ENCODE measurements at places on chromosomes 2 and 18.

GRCh38 chr2:68646303-68646702 lies 2.9 kb downstream of the PROKR1 start:
- DNase-seq, result no peak

GRCh38 chr2:110712737-110713136 lies 19.6 kb upstream of the ACOXL start:
- no peak for DNase-seq

- no peak for DNase-seq
Measured at GRCh38 chr18:41548521-41549260, 406.3 kb upstream of the PIK3C3 start.

DNA sequence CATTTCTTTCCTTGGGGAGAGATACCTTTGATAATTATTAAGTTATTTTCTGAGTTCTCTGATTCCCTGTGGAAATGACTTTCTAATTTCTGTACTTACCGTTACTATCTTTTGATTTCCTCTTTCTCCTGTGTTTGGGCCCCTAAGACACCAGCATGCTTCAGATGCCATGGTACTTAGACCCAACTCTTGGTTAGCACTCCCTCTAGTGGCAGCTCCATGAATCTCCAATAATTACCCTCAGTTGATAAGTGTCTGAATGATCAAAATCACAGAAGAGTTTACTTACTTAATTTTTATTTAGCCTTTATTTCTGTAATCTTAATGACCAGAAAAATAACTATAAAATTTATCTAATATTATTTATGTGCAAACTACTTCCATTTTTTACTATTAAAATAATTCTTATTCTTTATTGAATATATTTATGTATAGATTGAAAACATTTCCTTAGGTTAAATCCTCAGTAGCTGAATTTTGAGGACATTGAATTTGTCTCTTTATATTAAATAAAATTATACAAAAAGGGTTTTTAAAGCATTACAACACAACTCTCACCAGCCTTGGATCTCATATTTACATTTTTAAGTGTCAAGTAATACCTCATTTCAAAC lies 300.4 kb downstream of the KCNS3 start:
- peak; percentile 34 for DNase-seq

DNA sequence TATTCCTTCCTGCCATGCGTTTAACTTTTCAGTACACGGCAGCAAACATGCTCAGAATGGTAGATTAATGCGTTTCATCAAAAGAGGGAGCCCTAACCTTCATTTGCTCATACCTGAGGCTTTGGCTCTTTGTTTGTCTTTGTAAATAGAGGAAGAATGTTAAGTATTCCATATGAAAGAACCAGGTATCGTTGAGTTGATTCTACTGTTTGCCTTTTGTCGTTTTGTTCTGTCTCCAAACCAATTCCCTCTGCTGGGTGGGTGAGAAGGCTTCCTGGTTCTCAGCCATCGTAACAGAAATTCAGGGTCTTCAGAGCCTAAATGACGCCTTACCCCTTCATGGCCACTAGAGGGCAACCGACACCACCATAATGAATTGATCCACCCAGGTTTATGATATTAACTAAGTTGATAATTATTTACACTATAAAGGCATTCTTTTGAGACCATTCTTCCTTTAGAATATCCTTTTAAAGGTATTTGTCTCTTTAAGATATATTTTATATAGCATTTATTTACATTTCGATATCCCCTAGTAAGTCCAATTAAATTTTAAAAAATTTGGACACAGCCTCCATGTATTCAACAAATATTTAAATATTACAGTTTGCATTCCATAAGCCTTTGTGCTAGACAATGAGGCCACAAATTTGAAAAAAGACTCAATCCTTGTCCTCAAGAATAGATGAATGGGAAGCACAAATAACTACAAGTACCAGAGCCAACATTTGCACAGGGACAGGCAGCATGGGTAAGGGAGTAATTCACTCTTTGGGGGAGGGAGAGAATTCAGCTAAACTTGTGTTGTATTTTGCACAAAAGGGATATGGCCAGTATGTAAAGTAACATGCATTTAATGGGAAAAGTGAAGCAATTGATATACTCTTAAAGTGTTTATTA lies 48.1 kb downstream of the TIMM21 start:
- peak; percentile 55 for DNase-seq

DNA sequence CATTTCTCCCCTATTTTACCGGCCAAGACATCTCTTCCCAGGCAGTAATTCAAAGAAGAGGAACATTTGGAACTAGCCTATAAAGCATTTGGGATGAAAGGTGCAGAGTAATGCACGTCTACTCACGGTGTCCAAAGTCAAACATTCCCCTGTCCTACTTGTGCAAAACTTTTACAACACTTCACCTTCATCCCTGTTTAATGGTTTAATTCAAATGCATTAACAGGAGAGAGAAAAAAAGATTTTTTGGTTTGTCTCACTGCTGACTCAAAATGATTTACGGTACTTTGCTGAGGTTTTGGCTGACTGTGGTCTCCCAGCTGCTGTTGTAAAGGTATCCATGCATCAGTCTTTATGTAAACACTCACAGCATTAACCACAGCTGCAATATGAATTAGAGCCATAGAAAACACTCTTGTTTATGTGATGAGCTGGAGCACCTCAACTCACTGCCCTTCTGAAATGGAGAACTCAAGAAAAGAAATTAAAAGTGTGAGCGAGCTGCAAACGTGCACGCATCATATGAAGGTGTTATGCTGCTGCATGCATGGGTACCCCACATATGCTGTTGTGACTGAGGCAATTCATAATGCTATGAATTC lies 220.5 kb downstream of the PIEZO2 start:
- DNase-seq, result peak; percentile 46

DNA sequence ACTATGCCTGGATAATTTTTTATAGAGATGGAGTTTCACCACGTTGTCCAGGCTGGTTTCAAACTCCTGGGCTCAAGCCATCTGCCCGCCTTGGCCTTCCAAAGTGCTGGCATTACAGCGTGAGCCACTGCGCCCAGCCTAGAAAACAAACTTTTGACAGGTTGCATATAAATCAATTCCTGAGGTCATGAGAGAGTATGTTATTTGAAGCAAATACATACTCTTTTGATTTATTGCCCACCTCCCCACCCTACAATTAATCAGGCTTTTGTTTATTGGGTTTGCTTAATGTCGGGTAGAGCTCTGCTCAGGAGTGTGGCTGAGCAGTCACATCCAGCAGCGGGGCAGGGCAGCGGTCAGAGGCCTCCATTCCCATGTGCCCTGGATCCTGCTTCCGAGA lies 37.9 kb upstream of the ASB1 start:
- no peak for DNase-seq

GRCh38 chr2:181958726-181959125 lies 26.9 kb upstream of the PPP1R1C start:
- no peak for DNase-seq

GRCh38 chr2:31244101-31244500 lies 10.1 kb downstream of the EHD3 start:
- no peak for DNase-seq

GRCh38 chr18:43013486-43013885 lies 102.0 kb downstream of the RIT2 start:
- DNase-seq, result no peak

GRCh38 chr2:64128943-64129391 lies 15.3 kb downstream of the PELI1 start:
- no peak for DNase-seq

DNA sequence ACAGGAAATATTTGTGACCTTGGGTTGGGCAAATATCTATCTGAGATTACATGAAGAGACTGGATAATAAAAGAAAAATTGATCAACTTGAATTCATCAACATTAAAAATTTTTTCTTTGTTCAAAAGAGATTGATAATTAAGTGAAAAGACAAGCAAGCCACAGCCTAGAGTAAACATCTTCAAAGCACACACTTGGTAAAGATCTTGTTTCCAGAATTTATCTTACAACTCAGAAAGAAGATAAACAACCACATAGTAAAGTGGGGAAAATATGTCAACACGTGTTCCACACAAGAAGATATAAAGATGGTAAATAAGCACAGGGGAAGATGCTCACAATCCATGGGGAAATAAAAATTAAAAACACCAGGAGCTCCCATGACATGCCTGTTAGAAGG lies 195.9 kb downstream of the SOX11 start:
- DNase-seq, result no peak

- no peak for DNase-seq
Measured at GRCh38 chr2:236636261-236636660, 66.6 kb downstream of the ACKR3 start.

DNA sequence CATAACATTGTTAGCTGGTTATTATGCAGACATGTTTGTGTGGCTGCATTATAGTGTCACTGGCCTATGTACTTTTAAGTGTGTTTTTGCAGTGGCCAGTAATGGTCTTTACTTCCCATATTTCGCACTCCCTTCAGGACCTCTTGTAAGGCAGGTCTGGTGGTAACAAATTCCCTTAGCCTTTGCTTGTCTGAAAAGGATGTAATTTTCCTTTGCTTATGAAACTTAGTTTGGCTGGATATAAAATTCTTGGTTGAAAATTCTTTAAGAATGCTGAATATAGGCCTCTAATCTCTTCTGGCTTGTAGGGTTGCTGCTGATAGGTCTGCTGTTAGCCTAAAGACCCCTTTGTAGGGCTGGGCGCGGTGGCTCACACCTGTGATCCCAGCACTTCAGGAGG lies 34.7 kb downstream of the ZC3H8 start:
- no peak for DNase-seq

- DNase-seq, result no peak
Measured at GRCh38 chr2:611519-611918, 65.7 kb downstream of the TMEM18 start.

- no peak for DNase-seq
Measured at GRCh38 chr2:241777170-241777685, 606 bp downstream of the GAL3ST2 start.

- no peak for DNase-seq
Measured at GRCh38 chr2:73922681-73923080, 4.0 kb upstream of the DGUOK start.

GRCh38 chr2:25338401-25338800 lies 3.3 kb downstream of the DNMT3A start:
- no peak for DNase-seq

GRCh38 chr2:170669909-170670308 lies 45.2 kb upstream of the SP5 start:
- no peak for DNase-seq

GRCh38 chr18:36350839-36351469 lies 53.4 kb downstream of the FHOD3 start:
- DNase-seq, result no peak

DNA sequence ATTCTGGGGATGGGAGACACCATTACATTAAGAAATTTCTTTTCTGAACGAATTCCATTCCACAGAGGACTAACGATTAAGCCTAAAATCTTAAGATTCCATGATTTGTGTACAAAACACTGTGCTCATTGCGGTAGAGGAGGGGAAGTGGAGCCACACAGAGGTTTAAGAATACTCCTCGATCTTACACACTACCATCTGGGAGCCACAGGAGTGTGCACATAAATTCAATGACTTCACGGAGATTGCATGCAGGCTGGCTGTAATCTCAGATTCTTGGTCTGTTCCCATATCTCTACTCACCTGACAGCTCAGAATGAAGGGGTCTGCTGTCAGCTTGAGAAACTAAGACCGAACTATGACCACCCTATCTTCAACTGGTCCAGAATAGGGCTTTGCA lies 762 bp downstream of the VPS4B start:
- no peak for DNase-seq

- DNase-seq, result no peak
Measured at GRCh38 chr2:196266855-196267254, 95.5 kb upstream of the STK17B start.

- no peak for DNase-seq
Measured at GRCh38 chr2:188678882-188679281, 295.3 kb upstream of the COL3A1 start.

- DNase-seq, result peak; percentile 44
Measured at GRCh38 chr18:3869848-3870247, 419.9 kb downstream of the TGIF1 start.

DNA sequence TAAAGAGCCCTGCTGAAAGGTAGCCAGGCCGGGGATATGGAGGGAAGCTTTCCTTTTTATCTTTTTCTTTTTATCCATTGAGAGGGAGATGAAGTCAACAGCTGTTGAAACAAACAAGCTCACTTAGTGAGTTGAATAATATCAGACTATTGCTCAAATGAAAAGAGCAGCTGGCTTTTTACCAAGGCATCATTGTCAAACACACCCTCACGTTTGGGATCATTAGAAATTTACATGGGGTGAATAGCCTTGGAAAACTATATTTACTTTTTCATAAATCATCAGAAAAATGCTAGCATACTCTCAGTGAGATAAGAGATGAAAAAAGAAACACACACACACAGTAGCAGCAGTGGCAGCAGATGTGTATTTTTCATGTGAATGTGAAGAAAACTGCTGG lies 71.5 kb upstream of the HNMT start:
- DNase-seq, result no peak

DNA sequence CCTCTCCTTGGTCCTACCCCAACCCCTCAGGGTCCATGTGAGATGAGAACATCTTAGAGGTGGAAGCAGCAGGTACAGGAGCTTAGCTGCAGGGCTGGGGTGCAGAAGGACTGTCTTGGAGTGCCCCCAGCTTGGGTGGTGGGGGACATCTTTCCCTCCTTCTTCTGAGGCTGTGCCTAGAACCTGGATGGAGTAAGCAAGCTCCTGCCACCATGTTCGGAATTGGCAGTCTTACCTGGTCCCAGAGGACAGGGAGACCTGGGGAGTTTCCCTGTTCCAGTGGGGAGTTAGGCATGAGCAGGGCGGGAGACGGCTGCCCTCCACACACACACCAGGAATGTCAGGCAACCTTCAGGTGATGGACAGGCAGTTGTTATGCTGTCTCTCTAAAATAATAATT lies 131.0 kb upstream of the COPS8 start:
- DNase-seq, result no peak

DNA sequence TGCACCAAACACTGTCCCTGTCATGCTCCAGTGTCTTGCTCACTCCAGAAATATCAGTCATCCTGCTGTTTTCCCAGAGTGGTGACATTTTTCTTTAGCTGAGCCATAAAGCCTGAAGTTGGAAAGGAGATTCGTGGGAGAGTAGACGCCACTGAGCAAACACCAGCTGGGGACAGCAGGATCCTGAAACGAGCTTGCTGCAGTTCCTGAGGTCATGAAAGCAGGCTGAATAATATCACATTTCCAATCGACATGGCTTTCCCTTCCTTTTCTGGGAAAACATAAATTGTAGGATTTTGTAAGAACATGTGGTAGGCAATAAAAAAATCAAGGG lies 276.4 kb downstream of the CDCA7 start:
- DNase-seq, result peak; percentile 30

DNA sequence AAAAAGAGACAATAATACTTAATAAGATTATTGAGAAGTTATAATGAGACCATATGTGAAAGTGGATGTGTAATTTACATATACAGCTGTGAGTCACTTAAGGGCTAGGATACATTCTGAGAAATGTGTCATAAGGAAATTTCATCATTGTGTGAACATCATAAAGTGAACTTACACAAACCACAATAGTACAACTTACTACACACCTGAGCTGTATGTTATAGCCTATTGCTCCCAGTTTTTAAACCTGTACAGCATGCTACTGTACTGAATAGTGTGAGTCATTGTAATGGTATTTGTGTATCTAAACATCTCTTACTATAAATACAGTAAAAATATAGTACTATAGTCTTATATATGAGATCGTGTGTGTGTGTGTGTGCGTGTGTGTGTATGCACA lies 1420.3 kb upstream of the PIK3C3 start:
- DNase-seq, result no peak
